Activated CD8-positive, alpha-beta T cell treated with anti-CD3 and anti-CD28 coated beads, Interleukin-2, amount 10 ng/mL, durations not matched to agents 7 days and 5 days (primary cell): ENCODE measurements at places on chromosomes 3 and 15. TPM values are rescaled to one million over a fixed set of nuclear protein-coding genes. Genes with fewer than 3 reads are reported as not detected.

AGBL1 gene
- not detected for total RNA-seq

CCRL2 gene
- total RNA-seq, result 10.1 TPM

CCR1 gene
- total RNA-seq, result 41.4 TPM

CDHR4 gene
- total RNA-seq, result not detected

PTX3 gene
- total RNA-seq, result not detected

CADPS gene
- not detected for total RNA-seq

DAZL gene
- total RNA-seq, result not detected

SLC28A1 gene
- total RNA-seq, result not detected

RAD51 gene
- 87.3 TPM for total RNA-seq

NR1D2 gene
- total RNA-seq, result 2.6 TPM

RAB8B gene
- 113 TPM for total RNA-seq

USP13 gene
- 10.5 TPM for total RNA-seq

PCLAF gene
- 153 TPM for total RNA-seq

AHSG gene
- total RNA-seq, result not detected

CD86 gene
- total RNA-seq, result 0.95 TPM

CLRN1 gene
- not detected for total RNA-seq

ZDHHC19 gene
- not detected for total RNA-seq

SCAANT1 gene
- total RNA-seq, result not detected

RTP1 gene
- total RNA-seq, result not detected

ZMYND10 gene
- 5.1 TPM for total RNA-seq

GOLGA8R gene
- total RNA-seq, result 12.1 TPM

PDZRN3 gene
- not detected for total RNA-seq

SOX2 gene
- total RNA-seq, result not detected

HYKK gene
- 1.5 TPM for total RNA-seq

IGDCC3 gene
- not detected for total RNA-seq
